ENCODE measurements at places on chromosomes 13 and 19.

DNA sequence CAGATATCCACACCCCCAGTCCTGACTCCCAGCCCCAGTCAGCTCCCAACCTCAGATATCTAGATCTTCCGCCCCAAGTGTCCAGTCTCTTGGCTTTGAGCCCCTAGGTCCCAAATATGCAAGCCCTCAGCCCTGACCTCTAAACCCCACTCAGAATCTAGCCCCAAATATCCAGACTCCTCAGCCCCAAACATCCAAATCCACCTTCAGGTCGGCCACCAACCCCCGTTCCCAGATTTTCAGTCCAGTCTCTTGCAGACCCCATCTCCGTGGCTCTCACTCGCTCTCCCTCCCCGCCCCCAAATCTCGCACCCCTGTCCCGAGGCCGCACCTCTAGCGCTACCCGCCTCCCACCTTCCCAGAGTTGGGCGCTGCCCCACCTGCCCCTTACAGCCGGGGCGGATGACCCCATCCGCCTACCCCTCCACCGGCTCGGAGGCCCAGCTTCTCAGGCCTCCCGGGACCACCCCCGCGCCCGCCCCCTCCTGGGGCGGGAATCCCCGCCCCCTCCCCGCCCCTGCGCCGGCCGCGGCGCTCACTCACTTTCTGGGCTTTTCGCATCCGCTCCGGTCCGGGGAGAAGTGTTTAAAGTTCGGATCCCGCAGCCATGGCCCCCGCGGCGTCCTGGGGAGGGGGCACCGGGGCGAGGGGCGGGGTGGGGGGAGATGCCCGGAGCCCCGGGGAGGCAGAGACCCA, 604 bp downstream of the ERFL start:
- DNase-seq, result no peak

GRCh38 chr19:8519388-8519787, 5.4 kb upstream of the ZNF414 start:
- DNase-seq, result no peak

GRCh38 chr13:73828811-73829210, 305.4 kb downstream of the KLF12 start:
- no peak for DNase-seq

- DNase-seq, result no peak
Observed at GRCh38 chr13:79392882-79393563, 13.0 kb downstream of the RBM26 start.

- no peak for DNase-seq
Observed at GRCh38 chr13:94967183-94968039, 255.1 kb upstream of the SOX21 start.

DNA sequence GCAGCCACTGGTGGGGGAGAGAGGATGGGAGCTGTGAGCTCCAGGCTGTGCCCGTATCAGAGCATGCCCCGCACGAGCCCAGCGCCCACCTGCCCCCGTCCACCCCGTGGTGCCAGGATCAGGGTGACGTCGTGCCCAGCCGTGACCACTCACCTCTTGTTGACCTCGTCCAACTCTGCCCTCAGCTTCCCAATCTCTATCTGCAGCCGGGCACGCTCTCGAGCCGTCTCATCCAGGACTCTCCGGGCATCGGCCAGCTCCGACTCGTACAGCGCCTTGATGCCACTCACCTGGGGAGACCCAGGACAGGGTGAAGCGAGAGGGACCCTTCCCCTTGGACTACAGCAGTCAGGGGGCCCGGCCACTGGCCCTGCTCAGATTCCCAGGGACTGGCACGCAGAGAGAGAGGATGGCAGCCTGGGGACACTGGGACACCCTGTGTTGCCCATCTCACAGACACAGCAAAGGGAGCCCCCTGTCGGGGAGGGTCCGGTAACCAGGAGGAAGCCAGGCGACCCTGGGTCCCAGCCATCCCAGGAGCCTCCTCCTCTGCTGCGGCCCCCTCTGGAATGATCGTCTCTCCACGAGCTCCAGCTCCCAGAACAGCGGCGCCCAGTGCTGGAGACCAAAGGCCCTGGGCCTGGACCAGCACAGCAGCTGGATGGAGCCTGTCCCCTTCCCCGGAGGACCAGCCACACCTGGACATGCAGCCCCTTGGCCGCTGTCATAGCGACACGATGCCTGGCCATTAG, 12.3 kb downstream of the LMNB2 start:
- DNase-seq, result no peak

- no peak for DNase-seq
Observed at GRCh38 chr19:18932216-18932841, 8.7 kb downstream of the HOMER3 start.

- no peak for DNase-seq
Observed at GRCh38 chr19:53881482-53882390, at the start of gene PRKCG. PRKCG (plus strand) TSS chr19:53882197; CDS start chr19:53882495, 298 bp downstream.

GRCh38 chr19:9498183-9498902, at the start of gene ZNF560:
ZNF560 (minus strand) TSS chr19:9498616; CDS start chr19:9475313, 23,303 bp downstream.
- no peak for DNase-seq

DNA sequence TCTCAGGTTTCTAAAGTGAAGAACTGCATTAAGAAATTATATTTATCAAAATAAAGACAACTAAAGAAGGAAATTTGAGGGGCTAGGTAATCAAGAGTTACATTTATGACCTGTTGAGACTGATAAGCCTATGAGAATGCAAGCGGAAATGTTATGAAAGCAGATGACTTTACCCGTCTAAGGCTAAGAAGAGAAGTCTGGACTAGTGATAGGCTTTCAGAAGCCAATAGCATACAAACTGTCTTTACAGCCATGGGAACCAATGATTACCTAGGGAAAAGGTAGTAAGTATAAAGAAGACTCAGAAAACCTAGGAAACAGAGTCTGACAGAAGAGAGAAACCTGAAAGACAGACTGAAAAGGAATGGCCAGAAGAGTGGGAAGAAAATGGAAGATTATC, 11.2 kb downstream of the TSC22D1 start:
- no peak for DNase-seq

GRCh38 chr19:40763963-40764362, 11.4 kb upstream of the MIA start:
- DNase-seq, result no peak

GRCh38 chr19:40982594-40983101, 8.4 kb upstream of the CYP2B6 start:
- DNase-seq, result no peak
